Tongue (tissue), 3 donors: ENCODE measurements at places on chromosomes 7 and 10.
A peak's percentile ranks its signal among the peaks of the same experiment; 100 is the strongest.

- DNase-seq, result peak; percentile 10
These were observed 104.3 kb downstream of the MARCHF5 start for GRCh38 chr10:92395271-92395670.

GRCh38 chr10:116796469-116796868 is 52.8 kb upstream of the ENO4 start:
- no peak for DNase-seq

- no peak for DNase-seq
These were observed 49.3 kb downstream of the FBXL13 start for GRCh38 chr7:103025341-103025740.

DNA sequence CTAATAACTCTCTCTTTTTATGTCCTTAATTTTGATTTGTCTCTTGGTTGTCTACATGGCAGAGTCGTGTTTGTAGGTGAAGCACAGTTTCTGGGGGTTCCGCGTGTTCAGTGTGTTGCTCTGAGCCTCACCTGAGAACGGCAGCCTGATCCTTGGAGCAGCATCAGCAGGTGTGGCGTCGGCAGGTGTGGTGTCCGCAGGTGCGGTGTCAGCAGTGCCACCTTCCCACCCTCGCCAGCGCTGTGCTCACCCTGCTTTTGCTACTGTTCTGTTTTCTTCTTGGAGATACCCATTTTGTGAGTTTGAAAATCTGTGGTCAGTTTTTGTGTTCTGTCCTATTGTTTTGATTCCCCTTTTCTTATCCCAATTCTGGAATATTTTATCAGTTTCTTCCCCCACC is 406.6 kb downstream of the GLRX3 start:
- DNase-seq, result no peak

- no peak for DNase-seq
These were observed 34.2 kb downstream of the SEMA3C start for GRCh38 chr7:80884511-80885195.

DNA sequence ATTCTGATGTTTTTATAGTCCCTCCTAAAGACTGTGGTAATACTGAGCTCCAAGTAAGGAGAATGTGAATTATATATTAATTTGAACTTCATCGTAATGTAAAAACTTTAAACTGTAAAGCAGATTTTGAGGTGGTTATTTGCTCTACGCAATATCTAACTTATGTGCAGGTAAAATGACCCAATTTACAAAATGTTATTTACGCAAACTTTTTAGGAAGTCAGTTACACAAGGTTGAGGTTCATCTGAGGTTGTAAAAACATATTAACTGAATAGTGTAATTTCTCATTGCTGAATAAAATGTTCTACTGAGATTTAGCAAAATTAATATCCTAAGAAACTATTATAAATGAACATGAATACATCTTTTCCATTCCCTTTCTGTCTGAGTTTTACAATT is 15.8 kb downstream of the GLCCI1 start:
- no peak for DNase-seq

DNA sequence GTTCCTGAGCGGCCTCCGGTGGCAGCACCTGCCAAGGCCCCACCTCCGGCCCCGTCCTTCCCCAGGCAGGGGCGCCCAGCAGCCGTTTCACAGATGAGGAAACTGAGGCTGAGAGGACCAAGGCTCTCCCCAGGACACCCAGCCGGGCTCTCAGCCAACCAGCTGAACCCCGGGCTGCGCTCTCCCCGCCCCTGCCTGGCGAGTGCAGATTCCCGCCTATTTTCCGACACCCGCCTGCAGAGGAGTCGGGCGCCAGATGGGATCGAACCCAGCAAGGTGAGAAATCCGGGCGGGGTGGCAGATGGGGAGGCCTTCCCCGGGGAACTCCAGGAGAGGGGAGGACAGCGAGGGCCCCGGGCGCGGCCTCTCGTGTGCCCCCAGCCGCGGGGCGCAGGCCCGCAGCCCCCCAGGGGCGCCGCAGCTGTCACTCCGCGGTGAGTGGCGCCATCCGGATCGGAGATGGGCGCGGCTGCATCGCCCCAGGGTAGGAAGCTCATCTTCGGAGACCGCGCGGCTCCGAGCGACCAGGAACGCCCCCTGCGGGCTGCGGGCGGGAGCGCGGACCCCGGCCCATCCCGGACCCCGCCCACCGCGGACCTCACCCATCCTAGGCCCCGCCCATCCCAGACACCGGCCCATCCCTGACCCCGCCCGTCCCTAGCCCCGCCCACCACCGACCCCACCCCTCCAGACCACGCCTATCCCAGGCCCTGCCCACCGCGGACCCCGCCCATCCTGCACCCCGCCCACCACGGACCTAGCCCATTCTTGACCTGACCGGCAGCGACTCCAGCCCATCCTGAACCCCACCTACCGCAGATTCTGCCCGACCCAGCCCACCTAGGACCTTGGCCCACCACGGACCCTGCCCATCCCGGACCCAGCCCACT is 90.3 kb downstream of the MICALL2 start:
- peak; percentile 70 for DNase-seq

GRCh38 chr7:47432671-47433563 is 149.0 kb downstream of the TNS3 start:
- DNase-seq, result no peak

DNA sequence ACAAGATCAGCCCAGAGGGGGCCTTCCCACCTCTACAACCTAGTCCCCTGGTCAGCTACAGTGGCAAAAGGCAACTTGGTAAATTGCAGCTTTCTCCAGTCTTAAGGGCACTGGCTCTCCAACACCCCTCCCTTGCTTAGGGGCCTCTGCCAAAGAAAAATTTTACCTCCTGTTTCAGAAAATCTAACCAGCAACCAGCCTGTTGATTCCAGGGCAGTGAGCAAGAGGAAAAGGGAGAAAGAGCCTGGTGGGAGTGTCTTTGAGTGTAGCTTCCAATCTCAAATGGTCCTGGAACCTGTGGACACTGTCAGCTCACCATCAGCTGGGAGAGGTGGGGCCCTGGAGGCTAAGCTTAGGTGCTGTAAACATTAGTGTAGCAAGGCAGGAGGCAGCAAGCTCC is 22.9 kb downstream of the ACTR1A start:
- no peak for DNase-seq

- no peak for DNase-seq
These were observed 60.4 kb downstream of the PAX2 start for GRCh38 chr10:100805543-100806355.

- no peak for DNase-seq
These were observed 23.7 kb downstream of the CAV1 start for GRCh38 chr7:116548506-116548905.

DNA sequence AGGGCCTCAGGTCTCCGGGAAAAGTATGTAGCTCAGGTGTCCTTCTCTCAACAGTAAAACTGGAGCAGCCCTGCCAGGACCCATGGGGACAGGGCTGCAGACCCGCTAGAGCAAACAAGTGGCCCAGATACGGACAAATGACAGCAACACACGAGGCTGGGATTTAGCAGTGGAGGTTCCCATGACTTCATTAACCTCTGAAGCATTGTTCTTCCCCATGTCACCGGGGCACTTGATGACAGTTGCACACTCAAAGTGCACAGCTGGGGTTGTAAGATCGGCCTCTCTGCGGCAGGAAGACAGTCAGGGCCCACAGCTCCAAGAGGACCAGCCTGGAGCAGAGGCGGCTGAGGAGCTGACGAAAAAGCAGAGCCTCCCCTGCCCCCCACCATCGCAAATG is 12.5 kb upstream of the PODXL start:
- peak; percentile 39 for DNase-seq

DNA sequence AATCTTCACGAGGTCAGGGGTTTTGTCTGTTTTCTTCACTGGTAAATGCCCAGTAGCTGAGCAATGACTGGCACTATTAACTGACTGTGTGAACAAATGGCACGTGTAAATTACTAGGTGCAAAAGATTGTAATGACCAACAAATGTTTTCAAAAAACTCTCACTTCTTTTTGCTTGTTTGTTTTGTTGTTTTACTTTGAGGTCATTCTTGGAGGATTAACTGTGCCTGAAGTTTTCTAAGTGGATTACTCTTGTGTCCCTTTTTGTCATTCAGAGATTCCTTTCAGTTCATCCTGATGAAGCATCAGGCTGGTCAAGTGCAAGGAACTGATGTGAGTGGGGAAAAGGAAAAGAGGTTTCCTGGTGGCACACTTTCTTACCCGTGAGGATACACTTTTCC is 74.4 kb upstream of the PPP1R3C start:
- DNase-seq, result no peak

DNA sequence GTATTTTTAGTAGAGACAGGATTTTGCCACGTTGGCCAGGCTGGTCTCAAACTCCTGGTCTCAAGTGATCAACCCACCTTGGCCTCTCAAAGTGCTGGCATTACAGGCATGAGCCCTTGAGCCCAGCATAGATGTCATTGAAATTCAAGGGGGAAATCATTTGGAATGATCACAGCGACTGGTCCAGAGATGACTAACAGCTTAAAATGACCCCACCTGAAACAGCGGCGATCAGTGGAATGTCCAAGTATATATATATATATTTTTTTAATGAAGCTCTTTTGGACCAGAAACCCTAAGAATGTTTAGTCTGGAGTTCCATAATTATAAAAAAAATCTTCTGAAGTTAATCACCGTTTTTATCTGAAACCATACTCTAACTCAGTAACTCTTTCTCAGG is 12.5 kb upstream of the AKR1E2 start:
- no peak for DNase-seq

GRCh38 chr10:112955582-112956421 is 5.8 kb downstream of the TCF7L2 start:
- peak; percentile 92 for DNase-seq

DNA sequence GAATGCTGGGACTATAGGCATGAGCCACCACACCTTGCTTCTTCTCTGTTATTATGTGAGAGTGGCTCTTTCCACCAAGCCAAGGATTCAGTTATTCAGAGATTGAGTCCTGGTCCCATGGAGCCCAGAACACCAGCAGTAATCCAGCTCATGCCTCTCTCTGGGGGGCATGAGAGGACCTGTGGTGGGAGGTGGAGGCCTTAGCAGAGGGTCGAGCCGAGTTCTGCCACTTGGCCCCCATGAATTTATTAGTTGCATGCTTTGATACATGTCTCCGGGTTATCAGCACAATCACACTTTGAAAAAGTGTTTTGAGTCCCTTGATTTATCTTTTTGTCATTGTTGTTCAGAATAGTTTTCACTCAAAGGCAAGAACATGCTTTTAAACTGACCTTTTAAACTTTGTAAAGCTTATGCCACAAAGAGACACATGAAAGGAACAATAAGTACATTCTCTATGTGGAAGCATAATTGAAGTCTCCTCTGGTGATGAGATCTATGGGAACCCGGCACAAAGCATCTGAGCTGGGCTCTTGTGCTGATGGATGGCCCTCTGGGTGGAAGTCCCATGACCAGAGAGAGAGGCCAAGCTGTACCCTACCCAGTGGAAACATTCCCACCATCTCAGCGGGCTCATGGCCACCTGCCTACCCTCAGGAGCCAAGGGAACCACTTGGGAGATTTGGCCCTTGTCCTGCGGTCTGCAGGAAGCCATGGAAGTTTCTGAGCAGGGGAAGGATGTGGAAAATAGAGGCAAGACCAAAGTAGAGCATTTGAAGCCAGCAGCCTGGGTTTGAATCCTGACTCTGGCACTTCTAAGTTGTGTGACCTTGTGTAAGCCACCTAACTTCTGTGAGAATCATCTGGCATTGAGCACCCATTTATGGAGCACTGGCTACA is 53.9 kb downstream of the MINDY4 start:
- no peak for DNase-seq

- peak; percentile 29 for DNase-seq
These were observed 4.4 kb upstream of the RFC2 start for GRCh38 chr7:74258639-74259038.

GRCh38 chr10:73950155-73950948 is 39.4 kb downstream of the PLAU start:
- DNase-seq, result peak; percentile 63

DNA sequence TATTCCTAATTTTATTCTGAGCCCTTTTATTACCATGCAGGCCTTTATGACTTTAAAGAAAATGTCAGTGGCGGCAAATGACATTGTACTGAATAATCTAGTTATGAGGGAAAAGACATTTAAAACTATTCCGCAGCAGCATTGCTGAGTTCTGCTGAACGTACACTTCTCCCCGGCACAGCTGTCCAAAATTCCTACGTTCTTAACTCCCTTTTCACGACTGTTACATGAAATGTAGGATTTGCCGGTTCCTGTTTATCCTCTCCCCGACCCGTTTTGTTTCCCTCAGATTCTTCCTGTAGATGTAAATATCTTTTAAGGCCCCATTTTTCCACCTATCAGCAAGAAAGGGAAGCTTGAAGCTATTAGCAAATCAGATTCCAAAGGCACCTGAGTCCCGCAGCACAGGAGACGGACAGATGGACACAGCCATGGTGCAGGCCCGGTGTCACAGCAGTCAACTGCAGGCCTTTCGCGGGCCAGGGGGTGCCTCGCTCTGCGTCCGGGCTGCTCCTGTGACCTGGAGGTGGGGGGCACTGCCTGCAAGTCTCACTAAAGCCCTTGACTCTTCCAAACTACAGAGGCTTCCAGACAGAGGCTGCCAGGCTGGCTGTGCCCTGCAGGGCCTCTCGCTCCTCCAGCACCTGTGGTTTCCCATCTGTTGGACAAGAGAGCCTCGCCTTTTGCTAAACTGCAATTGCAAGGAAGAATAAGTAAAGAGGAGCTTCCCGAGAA is 485.0 kb upstream of the MGMT start:
- peak; percentile 83 for DNase-seq
